Midbrain (tissue), 1 donor: ENCODE measurements at places on chromosomes 16 and 17.

- DNase-seq: no peak
Measured at GRCh38 chr17:60468371-60468770, 46.1 kb downstream of the CHCT1 start.

DNA sequence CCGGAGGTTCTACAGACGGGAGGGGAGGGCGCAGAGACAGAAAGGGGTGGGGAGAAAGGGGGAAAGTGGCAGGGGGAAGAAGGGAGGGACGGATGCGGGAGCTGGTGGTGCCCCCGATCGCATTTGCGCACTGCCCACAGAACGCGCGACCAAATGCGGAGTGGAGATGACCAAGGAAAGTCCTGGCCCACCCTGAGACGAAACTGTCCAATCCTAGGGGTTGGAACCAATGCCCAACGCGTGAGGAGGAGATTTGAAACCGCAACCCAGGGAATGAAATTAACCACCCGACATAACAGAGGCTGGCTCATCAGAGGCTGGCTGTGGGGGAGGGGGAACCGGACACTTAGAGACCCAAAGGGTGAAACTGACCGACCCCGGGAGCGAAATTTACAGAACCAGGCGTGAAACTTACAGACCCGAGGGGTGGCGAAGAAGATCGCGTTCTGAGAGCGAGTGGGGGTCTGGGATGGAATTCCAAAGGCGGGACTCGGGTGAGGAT is 1.4 kb downstream of the HES7 start:
- DNase-seq: no peak

DNA sequence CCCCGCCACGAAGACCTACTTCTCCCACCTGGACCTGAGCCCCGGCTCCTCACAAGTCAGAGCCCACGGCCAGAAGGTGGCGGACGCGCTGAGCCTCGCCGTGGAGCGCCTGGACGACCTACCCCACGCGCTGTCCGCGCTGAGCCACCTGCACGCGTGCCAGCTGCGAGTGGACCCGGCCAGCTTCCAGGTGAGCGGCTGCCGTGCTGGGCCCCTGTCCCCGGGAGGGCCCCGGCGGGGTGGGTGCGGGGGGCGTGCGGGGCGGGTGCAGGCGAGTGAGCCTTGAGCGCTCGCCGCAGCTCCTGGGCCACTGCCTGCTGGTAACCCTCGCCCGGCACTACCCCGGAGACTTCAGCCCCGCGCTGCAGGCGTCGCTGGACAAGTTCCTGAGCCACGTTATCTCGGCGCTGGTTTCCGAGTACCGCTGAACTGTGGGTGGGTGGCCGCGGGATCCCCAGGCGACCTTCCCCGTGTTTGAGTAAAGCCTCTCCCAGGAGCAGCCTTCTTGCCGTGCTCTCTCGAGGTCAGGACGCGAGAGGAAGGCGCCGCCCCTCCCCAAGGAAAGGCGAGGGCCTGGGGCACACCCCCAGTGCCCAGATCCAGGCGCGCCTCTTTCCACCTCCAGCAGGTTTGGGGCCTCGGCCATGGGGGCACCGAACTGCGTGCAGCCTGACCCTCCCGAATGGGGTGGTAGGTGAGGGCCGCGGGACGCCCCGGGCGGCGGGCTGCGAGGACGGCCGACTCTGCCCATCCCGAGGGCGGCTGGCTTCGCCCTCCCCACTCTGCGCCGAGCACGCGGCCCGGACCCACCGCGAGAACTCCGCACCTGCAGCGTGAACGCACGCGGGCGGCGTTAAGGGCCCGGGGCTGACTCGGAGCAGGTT is 664 bp downstream of the HBQ1 start:
- DNase-seq: peak; percentile 30

DNA sequence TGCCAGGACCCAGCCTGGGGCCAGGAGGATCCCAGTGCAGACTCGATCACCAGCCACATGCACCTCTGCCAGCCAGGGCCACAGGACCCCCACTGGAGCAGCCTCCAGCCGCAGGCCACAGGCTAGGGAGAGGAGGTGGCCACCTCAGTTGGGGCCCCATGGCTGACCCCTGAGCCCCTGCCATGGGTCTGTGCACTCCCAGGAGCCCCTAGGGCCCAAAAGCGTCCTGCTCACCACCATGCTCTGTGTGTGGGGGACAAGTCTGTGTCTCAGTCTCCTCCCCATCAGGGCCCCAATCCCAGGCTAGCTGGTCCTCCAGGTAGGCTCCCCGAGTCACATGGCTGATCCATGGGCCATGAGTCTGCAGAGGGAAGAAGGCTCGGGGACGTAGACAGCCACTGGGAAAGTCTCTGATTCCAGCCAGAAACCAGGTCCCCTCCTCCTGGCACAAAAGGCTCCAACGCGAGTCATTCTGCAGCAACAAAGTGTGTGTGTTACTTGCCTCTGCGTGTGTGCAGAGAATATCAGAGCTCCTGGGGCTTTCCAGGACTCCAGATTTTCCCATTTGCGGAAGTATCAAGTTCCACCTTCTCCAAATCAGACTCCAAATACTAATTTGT is 6.1 kb upstream of the PRSS8 start:
- DNase-seq: no peak

DNA sequence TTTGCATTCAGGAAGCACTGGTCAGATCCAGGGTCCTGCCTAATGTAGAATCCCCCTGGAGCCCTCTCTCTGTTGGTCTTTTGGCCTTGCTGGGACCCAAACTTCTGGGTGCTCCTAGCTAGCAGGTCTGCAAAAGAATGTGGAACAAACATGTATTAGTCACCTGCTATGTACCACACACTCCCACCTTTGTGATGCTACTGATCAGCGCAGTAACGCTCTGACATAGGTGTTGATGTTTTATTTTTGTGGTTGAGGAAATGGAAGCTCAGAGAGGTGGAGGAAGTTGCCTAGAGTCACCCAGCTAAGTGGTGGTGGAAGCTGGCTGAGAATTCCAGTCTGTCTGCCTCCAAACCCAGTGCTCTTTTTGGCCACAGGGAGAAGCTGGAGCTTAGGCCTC is 35.8 kb upstream of the LGALS9 start:
- no peak for DNase-seq

DNA sequence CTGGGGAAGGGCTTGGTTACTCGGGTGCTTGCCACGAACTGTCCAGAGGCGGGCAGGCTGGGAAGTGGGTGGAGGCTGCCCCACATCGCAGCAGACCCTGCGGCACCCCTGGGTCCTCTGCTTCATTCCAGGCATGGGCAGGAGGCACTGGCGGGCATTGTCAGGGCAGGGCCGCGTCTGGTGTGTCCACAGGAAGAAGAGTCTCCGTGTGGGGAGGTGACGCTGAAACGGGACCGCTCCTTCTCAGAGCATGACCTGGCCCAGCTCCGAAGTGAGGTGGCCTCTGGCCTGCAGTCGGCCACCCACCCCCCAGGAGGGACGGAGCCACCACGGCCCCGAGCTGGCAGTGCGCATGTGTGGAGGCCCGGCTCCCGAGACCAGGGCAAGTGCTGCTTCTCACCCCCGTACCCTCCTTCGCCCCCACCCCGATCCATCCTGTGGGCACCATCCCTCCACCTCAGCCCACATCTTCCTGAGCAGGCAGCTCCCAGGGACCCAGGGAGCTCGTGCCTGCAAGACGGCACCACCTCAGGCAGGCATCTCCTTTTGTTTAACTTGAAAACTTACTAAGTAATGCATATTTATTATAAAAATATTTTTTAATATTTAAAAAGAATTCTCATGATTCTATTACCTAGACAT is 14.3 kb upstream of the TCF25 start:
- no peak for DNase-seq

DNA sequence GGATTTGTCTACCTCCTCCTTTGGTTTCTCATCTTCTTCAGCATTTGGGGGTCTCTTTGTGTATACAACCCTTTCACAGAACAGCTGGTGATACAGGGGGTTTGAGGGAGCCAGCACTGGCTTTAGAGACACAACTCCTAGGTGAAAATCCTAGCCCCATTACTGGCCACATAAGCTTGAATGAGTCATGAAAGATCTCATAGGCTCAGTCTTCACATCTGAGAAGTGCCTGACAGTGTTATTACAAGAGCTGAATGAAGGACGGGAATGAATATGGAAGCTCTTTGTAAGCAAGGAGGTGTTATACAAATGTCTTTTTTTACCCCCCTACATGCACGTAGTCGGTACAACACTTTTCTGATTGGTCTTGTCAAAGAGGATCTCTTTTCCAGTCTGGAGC is 1.7 kb upstream of the B4GALNT2 start:
- DNase-seq: no peak

GRCh38 chr16:15782573-15783365 is 74.1 kb downstream of the MYH11 start:
- DNase-seq: no peak

- DNase-seq: no peak
Measured at GRCh38 chr17:1058423-1059130, 61.6 kb downstream of the TIMM22 start.

DNA sequence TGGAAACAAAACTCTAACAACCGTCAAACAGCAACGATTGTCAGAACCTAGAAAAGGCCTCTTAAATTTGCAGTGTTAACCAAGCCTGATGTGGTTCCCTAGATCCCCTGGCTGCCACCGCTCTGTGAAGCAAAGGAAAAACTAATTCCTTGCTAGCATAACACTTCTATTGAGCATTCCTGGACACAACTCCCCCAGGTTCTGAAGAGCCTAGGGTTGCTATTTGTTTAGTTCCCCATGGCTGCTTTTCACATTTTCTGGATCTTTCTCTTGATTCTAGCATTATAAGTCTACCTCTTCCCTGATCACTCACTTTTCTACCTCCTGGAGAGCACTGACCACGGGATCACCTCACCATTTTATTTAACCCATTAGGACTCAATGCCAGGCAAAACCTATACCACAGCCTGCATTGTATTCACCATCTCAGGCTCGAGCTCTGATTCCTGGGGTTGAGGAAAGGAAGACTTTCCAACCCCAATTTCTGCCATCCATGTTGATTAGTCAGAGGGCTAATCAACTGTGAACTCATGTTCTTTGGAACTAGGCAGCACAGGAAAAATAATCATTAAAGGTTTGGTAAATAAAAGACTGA is 692 bp upstream of the KCNJ16 start:
- no peak for DNase-seq

GRCh38 chr17:74544991-74545842 is 698 bp downstream of the CD300C start:
- DNase-seq: no peak

GRCh38 chr16:14249291-14250032 is 178.3 kb downstream of the MRTFB start:
- peak; percentile 59 for DNase-seq

DNA sequence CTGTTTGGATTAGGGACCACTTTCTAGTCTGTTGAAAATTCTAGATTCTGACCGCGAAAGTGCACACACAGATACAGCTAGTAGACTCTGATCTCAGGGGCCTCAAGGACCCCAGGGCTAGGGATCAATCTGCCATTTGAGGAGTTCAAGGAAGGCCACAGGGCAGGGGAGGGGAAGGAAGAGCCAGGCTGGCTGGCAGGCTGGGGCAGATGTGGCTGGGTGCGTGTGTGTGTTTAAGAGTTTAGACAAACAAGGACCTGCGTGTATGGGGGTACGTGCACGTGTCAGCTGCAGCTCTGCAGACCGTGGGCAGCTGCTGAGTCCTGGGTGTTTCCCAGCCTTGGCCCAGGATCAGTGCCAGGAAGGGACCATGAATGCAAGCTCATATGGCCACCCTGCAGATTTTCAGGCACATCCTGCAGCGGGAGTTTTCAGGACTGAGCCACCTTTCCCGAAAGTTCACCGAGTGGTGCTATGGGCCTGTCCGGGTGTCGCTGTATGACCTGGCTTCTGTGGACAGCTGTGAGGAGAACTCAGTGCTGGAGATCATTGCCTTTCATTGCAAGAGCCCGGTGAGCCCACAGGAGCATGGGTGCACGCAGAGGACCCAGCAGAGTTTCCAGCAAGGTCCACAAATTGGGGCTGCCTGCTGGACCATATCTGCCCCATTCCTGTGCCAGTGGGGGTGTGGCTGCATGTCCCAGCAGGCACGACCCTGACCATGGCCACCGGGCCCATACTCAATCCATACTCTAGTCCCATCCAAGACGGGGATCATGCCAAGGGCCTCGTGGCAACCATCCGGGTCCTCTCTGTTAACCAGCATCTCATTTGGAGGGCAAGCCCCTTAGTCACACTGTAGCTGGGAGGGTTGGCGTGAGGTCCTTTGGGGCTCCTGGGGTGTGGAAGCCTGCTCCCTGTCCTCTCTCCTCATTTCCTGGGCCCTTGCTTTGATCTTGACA is 10.6 kb downstream of the TRPV2 start:
- no peak for DNase-seq

GRCh38 chr17:55654821-55655220 is 67.8 kb downstream of the TMEM100 start:
- DNase-seq: no peak

- no peak for DNase-seq
Measured at GRCh38 chr17:72004611-72005331, 116.0 kb upstream of the SOX9 start.

- peak; percentile 55 for DNase-seq
Measured at GRCh38 chr17:38429476-38430100, 1.3 kb downstream of the ARHGAP23 start.

- DNase-seq: no peak
Measured at GRCh38 chr17:55757659-55758058, 6.8 kb downstream of the PCTP start.

DNA sequence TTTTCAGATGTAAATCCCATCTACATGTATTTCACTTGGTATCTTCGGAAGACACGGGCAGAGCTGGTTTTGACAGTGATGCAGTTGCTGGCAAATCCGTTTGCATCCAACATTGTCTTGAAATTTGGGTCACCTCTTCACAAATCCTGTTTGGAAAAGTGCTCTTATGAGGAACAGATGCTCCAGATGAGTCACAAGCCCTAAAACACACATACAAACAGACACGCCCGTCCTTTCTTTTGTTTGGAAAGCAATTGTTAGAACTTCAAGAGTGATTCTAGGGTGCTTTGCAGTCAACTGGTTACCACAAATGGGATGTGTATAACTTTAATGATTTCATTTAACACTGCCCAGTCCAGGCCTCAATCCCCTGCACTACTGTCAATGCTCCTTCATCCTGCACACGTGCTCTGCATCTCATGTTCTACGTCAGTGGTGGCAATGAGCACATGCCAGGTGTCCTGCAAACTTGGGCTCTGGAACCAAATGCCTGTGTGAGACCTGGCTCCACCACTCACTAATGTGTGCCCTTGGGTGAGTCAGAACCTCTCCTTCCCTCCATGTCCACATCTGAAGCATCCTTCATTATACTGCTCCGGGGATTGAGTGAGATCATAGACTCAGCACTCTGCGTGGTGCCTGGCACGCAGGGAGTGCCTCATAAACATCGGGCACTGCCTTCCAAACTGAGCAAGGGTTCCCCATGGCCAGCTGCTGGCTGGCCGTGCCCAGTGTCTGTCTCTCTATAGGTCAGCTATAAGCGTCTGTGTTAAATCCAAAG is 19.3 kb upstream of the FOXF1 start:
- DNase-seq: peak; percentile 38
